ENCODE measurements at places on chromosomes 6 and 20. TPM values are rescaled to one million over a fixed set of nuclear protein-coding genes. Genes with fewer than 3 reads are reported as not detected.

NOTCH4 gene
- 3.5 TPM for total RNA-seq

HDGFL1 gene
- total RNA-seq = not detected

PRDM13 gene
- total RNA-seq = 0.10 TPM

DOK5 gene
- total RNA-seq = 5.0 TPM

GRCh38 chr6:8526624-8527023 lies 91.3 kb upstream of the SLC35B3 start:
- no peak overlapping the region for H3K4me3 ChIP-seq
- no peaks in the 10 kb centered on the region for H3K4me1 ChIP-seq
- no peak overlapping the region for H3K27ac ChIP-seq
- H3K36me3 ChIP-seq = no peaks in the 10 kb centered on the region
- peak; percentile 25 for DNase-seq
- H3K27me3 ChIP-seq = no peaks in the 10 kb centered on the region

DNA sequence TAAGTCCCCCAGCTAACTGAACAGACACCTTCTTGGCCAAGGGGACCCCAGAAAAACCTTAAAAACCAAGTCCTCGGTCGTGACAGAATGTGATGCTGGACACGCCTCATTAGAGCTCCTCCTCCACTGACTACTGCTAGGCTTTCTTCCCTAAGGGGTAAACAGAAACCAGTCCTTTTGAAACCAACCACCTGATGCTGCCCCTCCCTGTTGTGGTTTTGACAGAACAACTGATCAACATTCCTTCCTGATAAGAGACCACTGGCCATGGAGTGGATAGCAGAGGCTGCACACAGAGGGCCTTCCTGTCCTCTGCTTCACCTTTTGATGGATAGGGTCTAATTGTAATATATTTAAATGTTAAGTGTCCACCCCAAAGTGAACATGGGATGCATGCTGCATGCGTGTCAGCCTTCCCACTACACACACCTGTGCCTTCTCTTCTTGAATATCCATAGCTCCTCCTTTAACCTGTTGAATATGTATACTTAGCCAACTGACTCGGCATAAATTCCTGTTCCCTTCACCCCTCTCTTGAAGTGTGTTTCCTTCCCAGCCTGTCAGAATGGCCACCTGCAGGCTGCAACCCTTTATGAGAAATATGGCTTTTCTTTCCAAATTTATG lies 27.9 kb upstream of the SLC2A12 start:
- peak; percentile 17 for DNase-seq
- no peaks in the 10 kb centered on the region for H3K36me3 ChIP-seq
- H3K4me3 ChIP-seq = no peak overlapping the region
- H3K4me1 ChIP-seq = no peaks in the 10 kb centered on the region
- H3K27ac ChIP-seq = no peak overlapping the region
- H3K27me3 ChIP-seq = no peaks in the 10 kb centered on the region

- H3K27me3 ChIP-seq = no peaks in the 10 kb centered on the region
- H3K27ac ChIP-seq = no peak overlapping the region
- DNase-seq = no peak
- H3K4me1 ChIP-seq = no peaks in the 10 kb centered on the region
Observed at GRCh38 chr20:13024596-13024995, 15.8 kb downstream of the SPTLC3 start.

DNA sequence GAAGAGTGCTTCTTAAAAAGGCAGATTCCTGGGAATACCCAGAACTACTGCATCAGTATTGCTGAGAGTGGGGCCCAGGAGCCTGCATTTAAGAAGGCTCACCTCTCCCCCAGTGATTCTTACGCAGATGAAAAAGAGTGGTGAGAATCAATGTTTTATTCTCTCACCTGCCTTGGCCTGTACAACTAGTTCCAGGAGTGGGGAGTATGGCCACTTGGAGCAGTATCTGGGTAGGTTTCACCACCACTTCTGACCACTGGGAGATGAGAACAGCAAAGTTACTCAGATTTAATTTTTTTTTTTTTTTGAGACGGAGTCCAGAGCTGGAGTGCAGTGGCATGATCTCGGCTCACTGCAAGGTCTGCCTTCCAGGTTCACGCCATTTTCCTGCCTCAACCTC lies 16.9 kb downstream of the CAP2 start:
- H3K27me3 ChIP-seq = no peaks in the 10 kb centered on the region
- H3K36me3 ChIP-seq = no peaks in the 10 kb centered on the region
- H3K4me1 ChIP-seq = no peaks in the 10 kb centered on the region
- no peak for DNase-seq
- H3K4me3 ChIP-seq = no peak overlapping the region

DNA sequence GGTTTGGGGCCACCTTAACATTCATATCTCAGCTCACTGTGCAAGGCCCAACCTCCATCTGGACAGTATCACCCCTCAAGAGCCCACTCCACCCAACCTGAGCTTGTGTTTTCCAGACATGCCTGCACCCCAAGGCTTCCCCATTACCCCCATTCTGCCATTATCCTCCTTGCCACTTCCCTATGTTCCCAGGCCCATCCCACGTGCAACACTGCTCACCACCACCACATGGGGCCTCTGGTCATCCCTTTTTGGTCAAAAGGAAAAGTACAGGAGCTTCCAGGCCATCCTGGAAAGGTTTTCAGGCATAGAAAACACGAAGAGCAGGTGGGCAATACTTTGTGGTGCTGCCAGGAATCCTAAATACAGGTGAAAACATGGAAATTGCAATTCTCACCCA lies 140.3 kb downstream of the SYNDIG1 start:
- DNase-seq = no peak
- no peaks in the 10 kb centered on the region for H3K36me3 ChIP-seq
- no peak overlapping the region for H3K27ac ChIP-seq
- H3K4me3 ChIP-seq = no peak overlapping the region
- H3K4me1 ChIP-seq = peaks cover 11% of the 10 kb centered on the region

DNA sequence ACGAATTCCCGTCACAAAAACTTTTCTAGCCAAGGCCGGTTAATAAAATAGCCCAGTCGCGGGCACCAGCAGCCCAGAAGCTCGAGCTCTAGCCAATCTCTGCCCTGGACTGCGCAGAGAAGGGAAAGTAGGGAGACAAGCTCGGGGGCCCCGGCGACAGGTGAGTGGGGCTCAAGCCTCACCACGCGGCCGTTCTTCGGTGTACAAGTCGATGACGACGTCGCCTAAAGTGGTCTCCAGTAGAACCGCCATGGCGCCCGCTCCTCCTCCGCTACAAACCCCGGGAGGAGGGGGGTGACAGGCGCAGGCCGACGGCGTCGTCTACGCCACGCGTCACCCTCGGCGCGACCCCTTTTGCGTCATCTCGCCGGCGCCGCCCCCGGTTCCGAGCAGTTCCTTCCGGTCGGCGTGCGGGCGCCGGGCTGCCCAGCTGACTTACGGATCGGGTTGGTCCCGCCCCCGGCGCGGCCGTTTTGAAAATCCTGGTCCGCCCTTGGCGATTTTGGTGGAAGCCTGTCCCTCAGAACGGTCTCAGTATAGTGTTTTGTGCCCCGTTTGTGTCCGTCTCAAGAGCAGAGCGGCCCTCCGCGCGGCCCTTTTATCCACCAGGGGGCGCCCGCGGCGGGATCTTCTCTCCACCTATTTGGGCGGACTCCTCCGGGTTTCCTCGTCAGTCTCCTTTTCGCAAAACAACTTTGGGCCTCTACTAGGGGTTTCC lies at the start of gene PPIL4:
Gene PPIL4, minus strand, starts transcription at position 290 of the 718 bp plus-strand sequence. Its CDS starts 38 bp downstream, at position 252.
- peaks cover 1% of the 10 kb centered on the region for H3K36me3 ChIP-seq
- H3K4me1 ChIP-seq = peaks cover 7% of the 10 kb centered on the region
- peak within 1 kb of the TSS; percentile 100 for H3K27ac ChIP-seq
- peak within 1 kb of the TSS; percentile 100 for H3K4me3 ChIP-seq
- H3K27me3 ChIP-seq = no peaks in the 10 kb centered on the region

DNA sequence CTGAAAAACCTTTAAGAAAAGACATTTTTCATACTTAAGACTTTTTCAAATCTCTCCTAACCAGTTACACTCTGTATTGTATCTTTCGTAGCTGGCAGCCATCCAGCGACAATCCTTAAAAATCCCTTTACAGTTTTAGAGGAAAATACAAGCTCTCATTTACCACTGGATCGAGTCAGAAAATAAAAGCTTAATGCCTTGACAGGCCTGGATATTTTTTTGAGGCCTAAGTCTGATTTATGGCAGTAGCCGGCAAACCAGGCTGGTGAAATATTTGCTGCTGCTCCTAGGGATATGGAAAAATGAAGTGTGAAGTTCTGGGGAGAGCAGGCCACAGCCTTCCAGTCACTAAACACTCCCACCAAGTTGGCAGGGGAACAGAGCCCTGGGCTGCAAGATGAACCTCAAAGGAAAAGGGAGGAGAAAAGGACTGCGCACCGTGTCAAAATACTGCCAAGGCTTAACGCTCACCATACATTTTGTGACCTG lies 213.0 kb upstream of the SUPT3H start:
- no peak for DNase-seq
- H3K27me3 ChIP-seq = no peaks in the 10 kb centered on the region
- no peaks in the 10 kb centered on the region for H3K36me3 ChIP-seq
- H3K4me3 ChIP-seq = no peak overlapping the region
- peaks cover 18% of the 10 kb centered on the region for H3K4me1 ChIP-seq
